Stimulated activated effector memory CD8-positive, alpha-beta T cell treated with anti-CD3 and anti-CD28 coated beads, Interleukin-12 subunit alpha, Interleukin-12 subunit beta, amount 100 ng/mL, for 72 hours (primary cell): ENCODE measurements at places on chromosomes 11 and 22.

- DNase-seq, result no peak
Observed at GRCh38 chr22:36461665-36462649, 19.5 kb downstream of the TXN2 start.

DNA sequence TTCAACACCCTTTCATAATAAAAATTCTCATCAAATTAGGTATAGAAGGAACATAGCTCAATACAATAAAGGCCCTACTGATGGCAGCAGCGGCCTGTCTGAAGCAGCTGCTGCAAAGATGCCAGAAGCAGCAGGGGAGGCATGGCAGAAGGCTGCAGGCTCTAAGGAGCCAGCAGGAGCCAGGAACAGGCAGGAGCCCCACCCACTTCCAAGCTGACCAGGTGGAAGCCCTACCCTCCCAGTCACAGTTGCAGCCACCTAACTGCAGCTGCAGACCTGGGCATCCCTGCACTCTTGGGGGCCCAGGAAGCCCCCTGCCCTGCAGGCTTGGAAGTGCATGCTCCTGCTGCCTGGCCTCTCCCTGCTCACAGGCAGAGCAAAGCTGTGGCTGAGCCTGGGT is 18.2 kb upstream of the OR6A2 start:
- no peak for DNase-seq

GRCh38 chr11:73140213-73141030 is 1.7 kb downstream of the FCHSD2 start:
- DNase-seq, result no peak

DNA sequence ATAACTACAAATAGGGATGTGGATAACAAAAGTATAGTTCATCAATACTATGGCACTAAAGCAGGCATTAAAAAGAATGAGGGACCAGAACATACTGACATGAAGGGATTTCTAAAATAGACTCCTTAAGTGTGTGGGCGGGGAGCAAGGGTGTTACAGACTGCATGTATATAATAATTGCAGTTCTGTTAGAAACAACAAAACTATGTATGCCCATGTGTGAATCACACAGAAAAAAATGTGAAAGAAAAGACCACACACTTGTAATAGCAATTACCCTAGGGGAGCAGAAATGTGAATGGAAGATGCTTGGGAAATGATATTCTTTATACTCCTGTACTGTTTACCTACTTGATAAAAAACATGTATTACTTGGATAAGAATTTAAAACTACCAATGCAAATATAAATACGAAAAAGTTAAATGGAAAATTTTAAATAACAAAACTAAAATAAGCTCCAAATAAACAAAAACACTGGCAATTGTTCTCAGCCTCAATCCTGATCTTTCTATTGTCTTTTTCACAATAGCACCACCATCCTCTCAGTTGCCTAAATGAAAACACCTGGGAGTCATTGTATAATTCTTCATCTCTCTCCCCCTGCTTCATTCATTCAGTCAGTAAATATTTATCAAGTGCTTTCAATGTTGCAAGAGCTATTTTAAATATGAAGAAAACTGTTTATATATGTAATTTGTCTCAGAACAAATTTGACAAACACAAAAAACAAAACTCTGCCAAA is 129.8 kb downstream of the FCHSD2 start:
- no peak for DNase-seq

DNA sequence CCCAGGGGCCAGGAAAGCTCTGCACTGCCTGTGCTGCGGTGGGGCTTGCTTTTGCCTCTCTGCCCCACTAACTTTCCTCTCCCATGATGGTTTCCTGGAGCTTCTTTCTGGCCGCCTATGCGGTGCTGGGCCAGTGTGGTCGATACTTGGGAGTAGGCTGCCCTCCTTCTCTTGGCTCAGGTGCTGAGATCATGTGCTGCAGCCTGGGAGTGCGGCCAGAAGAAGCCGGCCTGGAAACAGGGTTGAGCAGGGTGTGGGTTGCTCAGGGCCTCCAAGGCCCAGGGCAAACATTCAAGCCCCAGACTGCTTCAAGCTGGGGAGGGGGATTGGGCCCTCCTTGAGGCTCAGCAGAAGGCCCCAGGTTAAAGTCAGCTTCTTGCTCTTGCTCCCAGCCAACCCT is 125.0 kb downstream of the NTM start:
- no peak for DNase-seq

DNA sequence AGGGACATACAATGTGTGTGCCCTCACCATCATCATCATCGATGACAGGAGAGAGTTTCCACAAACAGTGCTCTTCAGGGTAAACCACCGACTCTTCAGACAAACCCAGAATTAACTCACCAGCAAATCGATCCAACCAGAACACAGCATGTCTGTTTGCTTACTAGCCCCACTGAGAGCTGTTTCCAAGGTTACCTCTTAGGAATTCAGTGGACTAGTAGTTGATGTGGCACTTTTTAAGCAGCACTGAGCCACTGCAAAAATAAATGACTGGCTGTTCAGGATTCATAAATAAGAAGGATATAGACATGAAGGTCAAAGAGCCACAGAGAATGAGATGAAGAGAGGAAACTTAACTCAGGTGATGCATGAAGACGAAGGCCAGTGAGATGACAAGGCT is 83.1 kb downstream of the PARVA start:
- DNase-seq, result no peak

- no peak for DNase-seq
Observed at GRCh38 chr11:105167244-105167643, 27.7 kb upstream of the CARD18 start.

DNA sequence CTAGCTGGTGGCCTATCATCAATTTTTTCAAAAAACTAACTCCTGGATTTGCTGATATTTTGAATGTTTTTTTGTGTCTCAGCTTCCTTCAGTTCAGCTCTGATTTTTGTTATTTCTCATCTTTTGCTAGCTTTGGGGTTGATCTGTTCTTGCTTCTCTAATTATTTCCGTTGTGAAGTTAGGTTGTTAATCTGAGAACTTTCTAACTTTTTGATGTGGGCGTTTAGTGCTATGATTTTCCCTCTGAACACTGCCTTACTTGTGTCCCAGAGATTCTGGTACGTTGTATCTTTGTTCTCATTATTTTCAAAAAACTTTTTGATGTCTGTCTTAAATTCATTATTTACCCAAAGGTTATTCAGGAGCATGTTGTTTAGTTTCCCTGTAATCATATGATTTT is 19.1 kb downstream of the NARS2 start:
- no peak for DNase-seq

GRCh38 chr11:16856022-16856471 is 117.6 kb downstream of the C11orf58 start:
- no peak for DNase-seq

DNA sequence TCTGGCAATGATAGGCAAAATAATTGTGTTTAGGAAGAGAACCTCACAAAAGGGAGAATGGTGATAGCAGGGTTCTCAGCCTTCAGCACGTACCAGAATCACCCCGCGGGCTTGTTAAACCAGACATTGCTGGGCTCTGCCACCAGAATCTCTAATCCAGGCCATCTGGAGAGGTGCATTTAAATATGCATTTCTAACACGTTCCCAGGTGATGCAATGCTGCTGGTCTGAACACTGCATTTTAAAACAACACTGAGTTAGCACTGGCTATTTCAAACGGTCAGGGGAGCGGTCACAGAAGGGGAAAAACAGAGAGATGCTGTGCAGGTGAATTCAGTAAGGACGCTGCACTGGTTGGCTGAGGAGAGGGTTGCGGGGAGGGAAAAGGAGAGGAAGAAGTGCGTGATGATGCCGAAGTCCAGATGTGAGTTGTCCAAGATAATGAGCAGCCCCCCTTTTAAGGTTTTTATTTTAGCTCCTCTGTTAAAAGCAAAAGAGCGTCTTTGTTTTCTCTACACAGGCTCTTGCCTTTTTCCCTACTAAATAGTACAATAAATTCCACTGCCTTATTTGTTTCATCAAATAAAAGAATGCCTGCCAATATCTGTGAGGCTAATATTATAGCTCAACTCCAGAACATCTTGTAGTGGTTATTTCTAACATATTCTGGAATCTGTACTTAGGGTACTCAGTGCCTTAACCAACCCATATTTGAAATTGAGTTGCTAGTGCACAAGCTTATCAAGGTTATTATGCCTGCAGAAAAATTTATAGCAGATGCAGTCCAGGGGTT is 109.6 kb upstream of the POU2AF2 start:
- no peak for DNase-seq

GRCh38 chr22:23289130-23289503 is 108.8 kb downstream of the BCR start:
- no peak for DNase-seq

DNA sequence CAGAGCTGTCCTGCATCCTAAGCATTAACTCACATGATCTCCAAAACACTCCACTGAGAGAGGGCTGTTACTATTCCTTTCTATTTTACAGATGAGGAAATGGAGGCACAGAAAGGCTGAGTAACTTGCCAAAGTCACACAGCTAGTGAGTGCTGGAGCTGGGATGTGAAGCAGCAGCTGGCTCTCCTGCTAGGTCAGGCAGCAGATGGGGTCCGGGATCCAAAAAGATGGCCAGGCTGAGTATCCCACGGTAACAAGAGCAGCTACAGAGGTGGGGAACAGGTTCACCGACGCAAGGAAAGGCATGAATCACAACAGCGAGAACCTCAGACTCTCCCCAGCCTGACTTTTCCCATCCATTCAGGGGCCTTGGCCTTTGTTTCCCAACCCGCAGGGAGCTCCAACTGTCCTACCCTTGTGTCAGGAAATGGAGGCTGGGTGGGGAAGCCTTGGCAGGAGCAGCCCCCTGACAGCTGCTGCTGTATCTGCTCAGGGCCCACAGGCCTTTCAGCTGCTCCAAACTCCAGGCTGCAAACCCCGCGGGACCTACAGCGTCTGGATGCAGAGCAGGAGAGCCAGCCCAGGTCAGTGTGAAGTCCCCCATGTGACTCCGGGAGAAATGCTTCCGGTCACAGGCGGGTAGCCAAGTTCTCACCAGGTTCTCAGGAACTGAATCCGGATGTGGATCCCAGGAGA is 29.5 kb downstream of the DKK3 start:
- no peak for DNase-seq

DNA sequence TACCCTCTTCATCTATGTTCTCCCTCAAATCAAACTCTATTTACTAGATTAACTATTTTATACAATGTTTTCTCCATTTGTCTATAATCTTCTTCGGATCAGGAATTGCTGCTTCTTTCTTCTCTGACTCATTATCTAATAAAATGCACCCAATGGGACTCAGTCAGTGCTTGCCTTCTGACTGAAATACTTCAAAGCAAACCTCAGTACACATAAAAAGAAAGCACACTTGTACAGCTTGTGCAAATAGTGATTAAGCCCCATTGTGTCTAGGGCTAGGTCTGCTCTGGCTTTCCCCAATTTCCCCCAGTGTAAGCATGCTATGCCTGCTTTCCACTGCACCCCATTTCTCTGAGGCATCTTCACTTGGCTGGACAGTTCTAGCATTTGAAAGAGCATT is 118.6 kb upstream of the C11orf87 start:
- DNase-seq, result no peak

- DNase-seq, result no peak
Observed at GRCh38 chr22:17112491-17113042, 8.6 kb downstream of the TMEM121B start.
